ENCODE measurements at places on chromosomes 4 and X. TPM values are rescaled to one million over a fixed set of nuclear protein-coding genes. Genes with fewer than 3 reads are reported as not detected.

Gene MAGEA11
- total RNA-seq, result not detected

Gene GYG2
- 9.2 TPM for total RNA-seq

Gene SYTL4
- 2.3 TPM for total RNA-seq

Gene CITED1
- 0.18 TPM for total RNA-seq

Gene GPR82
- not detected for total RNA-seq

Gene FAM47E
- total RNA-seq, result not detected

Gene XG
- total RNA-seq, result under 0.01 TPM

Gene GDPD2
- total RNA-seq, result not detected

Gene COL4A5
- total RNA-seq, result 15.0 TPM

Gene LINC00632
- total RNA-seq, result 6.4 TPM

Gene CT45A1
- not detected for total RNA-seq
